Stimulated activated CD8-positive, alpha-beta memory T cell treated with anti-CD3 and anti-CD28 coated beads, Interleukin-2, amount 100 ng/mL, for 48 hours (primary cell): ENCODE measurements at places on chromosomes 7 and 10.

DNA sequence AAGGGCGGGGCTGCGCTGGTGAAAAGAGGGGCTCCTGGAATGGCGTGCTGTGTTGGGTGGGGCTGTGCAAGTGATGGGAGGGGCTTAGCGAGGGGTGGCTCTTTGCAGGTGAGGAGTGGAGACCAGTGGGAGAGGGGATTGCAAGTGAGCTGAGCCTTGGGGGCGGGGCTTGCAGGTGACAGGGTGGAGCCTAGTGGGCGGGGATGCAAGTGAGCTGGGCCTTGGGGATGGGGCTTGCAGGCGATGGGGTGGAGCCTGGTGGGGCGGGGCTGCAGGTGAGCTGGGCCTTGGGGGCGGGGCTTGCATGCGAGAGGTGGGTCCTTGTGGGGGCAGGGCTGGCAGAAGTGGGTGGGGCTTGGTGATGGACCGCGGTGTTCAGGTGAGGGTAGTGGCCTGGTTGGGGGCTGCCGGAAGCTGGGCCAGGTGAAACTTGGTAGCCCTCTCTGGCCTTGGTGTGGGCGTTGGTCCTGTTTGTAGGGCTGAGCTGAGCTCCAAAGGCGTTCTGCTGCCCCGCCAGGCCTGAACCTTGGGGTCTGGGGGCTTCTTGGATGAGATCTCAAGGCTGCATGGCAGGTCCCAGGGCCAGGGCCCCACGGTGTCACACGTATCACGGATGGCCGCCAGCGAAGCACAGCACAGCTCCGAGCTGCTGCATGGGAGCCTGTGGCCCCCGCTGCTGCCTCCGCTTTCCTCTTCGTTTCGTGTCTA lies 743 bp upstream of the PITRM1 start:
- DNase-seq = peak; percentile 74

DNA sequence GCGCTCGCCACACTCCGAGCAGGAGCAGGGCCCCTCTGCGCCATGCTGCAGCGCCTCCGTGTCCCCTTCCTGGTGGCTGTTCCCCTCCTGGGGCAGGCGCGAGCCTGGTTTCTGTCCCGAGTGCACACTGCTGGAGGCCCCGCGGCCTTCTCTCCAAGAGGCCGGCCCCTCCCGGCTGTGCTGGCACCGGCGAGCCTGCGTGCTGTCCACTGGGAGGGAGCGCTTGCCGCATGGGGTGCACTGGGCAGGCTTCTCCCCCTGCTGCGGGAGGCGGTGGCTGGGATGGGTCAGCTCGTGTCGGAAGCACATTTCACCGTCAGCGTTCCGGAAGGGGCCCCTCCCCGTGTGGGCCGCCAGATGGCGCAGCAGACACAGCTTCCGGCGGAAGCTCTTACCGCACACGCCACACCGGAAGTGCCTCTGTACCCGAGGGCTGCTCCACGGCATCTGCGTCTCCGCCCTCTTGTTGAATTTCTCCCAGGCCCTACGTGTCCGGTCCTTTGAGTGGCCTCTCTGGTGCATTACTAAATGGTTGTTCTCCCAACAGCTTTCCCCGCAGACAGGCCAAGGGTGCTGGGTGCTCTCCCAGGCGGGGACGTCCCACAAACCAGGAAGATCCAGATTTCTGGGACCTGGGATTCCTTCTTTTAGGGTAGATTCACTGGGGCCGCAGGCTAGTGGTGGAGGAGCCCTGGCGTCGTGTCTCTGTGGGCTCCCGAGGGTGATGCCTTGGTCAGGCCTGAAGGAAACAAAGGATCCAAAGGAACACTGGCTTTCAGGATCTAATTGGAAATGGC lies 18.7 kb downstream of the ZNF786 start:
- peak; percentile 27 for DNase-seq

GRCh38 chr10:88881320-88881719 lies 1.3 kb downstream of the STAMBPL1 start:
- DNase-seq = no peak

GRCh38 chr10:20888620-20889330 lies 8.3 kb downstream of the NEBL start:
- DNase-seq = no peak

- no peak for DNase-seq
These were observed 286.9 kb upstream of the DKK1 start for GRCh38 chr10:52027055-52027705.

DNA sequence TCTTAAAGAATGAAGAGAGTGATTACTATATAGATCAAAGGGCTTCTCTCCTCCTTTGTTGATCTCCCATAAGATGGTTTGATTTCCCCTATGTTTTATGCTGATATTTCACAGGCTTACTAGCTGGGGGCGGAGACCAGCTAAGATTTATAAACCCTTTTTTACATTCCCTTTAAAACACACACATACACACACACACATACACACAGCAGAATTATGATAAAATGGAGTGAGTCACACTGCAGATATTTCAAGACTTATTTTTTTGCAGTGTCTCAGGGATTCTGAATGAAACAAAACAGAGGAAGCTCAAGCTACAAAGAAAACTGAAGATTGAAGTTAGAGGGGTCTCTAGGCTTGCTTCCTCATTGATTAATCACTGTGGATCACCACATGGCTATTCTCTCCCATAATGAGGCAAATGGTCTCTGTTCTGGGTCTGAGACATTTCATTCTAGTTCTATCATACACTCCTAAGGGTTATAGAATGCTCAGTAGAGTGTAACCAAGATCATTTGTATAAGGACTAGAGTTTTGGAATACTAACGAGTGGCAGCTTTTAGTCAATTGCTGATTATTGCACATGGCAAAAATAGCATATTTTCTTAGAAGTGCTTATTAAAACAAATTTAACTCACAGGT lies 18.6 kb downstream of the INA start:
- no peak for DNase-seq

GRCh38 chr10:124663228-124663627 lies 81.0 kb downstream of the FAM53B start:
- DNase-seq = no peak

DNA sequence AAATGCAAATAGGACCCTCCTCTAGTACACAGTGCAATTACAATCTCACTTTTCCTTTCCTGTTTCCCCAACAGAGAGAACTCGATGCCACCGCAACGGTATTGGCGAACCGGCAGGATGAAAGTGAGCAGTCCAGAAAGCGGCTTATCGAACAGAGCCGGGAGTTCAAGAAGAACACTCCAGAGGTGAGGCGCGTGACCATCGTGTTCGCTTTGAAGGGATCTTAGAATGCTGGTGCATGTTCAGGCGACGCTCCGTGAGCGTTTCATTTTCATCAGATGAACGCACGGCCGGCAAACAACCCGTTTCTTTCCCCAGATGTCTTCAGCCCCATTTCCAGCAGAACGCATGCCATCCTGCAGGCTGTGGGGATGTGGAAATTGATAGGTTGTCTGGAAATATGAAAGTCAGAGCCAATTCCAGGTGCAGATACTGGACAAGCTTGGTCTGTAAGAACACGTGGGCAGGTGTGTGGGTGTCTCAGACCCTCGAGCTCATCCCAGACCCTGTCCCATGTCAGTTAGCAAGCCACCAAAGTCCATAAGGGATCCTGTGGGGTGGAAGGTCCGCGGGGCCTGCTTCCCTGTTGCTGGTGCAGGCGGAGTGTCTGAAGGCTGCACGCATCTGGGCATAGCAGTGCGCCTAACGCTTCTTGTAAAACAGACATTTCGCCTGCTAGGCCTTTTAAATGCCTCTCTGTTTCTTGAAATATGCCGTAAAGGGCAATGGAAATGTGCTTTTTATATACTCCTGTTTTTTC lies 98.8 kb downstream of the CUX1 start:
- no peak for DNase-seq

DNA sequence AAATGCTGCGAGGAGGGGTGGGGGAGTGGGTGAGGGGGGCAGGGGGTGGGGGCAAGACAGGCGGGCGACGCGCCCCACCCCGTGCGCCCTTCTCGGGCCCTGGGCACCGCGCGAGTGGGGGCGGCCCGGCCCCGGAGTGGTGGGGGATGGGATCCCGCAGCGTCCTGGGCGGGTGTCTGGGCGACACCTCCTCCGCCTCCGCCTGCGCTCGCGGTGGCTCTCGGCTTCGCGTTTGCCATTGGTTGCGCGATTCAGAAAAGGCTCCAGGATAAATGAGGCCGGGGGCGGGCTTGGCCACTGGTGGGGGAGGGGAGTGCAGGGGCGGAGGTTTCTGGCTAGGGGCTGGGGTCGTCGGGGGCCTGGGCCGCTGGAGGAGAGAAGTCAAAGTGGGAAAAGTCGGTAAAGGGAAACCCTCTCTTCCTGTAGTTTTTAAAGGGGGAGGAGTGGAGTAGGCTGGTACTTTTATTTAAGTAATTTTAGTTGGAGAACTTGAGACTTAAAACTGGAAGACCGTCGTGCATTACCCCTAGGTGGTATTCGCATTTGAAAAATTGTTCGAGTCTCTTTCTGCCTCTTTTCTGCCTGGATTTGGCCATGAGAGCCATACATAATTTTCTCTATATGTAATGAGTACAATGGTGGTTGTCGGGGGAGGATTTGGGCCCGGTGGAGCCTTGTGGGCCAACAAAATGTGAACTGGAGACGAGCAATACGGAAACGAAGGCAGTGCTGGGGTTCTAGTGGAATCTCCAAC lies 992 bp upstream of the IGF2BP3 start:
- DNase-seq = no peak

DNA sequence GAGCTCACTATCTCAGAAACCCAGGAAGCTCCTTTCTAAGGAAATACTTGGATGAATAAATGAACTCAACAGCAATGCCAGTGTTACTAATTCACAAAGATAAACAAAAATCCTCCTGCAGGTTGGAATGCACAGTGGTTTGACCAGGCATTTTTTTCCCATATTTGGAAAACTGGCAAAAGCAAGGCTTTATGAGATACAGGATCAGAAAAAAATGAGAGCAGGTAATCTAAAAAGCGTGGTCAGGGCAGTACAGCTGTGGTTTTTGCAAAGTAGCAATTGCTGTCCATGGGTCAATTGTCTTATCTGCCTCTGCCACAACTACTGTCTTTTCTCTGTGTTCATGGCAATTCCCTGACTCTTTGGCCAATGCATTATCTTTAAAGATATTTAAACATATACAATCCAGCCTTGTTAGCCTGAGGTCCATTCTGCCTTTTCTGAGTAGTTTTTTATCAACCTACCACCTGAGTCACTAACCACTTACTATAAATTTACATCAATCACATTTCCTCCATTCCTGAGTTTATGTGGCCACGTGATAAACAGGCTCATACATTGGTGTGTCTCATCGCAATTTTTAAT lies 564.5 kb upstream of the IGFBP3 start:
- DNase-seq = no peak

- DNase-seq = no peak
These were observed 22.2 kb upstream of the BAIAP2L1 start for GRCh38 chr7:98423043-98423442.

GRCh38 chr7:50358041-50358705 lies 53.7 kb downstream of the IKZF1 start:
- no peak for DNase-seq

- no peak for DNase-seq
These were observed 207.2 kb upstream of the GPR26 start for GRCh38 chr10:123458933-123459332.

DNA sequence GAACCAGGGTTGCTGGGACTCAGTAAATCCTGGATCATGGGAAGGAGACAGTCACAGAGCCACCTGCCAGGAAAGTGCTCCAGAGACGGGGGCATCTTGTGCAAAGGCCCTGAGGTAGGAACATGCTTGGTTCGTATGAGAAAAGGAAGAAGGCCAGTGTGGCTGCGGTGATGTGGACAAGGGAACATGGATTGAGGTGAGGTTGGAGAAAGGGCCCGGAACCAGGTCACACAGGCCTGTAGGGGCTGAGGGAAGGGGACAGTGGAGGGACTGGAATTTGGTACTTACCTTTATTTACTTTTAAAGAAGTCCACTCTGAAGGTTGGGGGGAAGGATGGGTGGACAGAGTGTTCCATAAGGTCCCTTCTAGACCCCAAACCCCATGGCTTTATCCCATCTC lies 32.9 kb upstream of the CXCL12 start:
- no peak for DNase-seq

DNA sequence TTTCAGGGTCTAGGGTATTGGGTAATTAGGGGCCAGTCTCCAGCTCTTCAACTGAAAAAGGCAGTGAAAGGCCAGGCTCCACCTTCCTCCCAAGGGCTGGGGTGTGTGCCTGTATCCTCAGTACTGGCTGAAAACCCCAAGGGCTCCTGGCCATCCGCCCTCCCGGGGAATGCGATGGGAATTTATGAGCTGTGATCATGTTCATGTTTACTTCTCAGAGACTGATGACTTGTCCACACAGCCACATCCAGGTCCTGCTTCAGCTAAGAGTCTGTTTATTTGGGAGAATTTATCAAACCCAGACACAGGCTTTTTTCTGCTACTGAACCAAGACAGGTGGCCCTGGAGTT lies 91.7 kb downstream of the CCDC3 start:
- no peak for DNase-seq

- DNase-seq = no peak
These were observed 453.8 kb downstream of the TCERG1L start for GRCh38 chr10:130857631-130858295.

GRCh38 chr7:140977741-140978140 lies 37.0 kb downstream of the MRPS33 start:
- DNase-seq = no peak

- DNase-seq = no peak
These were observed 46.7 kb upstream of the PLCE1 start for GRCh38 chr10:93947055-93947454.

- no peak for DNase-seq
These were observed 57.5 kb upstream of the CHCHD3 start for GRCh38 chr7:133139350-133139749.

- DNase-seq = peak; percentile 95
These were observed at the start of gene PFKFB3 for GRCh38 chr10:6202684-6203330. TSS of gene PFKFB3 (plus strand) at chr10:6202932. CDS start at chr10:6203261, 329 bp downstream.

- DNase-seq = no peak
These were observed 64.7 kb upstream of the ECHDC3 start for GRCh38 chr10:11677480-11677879.

DNA sequence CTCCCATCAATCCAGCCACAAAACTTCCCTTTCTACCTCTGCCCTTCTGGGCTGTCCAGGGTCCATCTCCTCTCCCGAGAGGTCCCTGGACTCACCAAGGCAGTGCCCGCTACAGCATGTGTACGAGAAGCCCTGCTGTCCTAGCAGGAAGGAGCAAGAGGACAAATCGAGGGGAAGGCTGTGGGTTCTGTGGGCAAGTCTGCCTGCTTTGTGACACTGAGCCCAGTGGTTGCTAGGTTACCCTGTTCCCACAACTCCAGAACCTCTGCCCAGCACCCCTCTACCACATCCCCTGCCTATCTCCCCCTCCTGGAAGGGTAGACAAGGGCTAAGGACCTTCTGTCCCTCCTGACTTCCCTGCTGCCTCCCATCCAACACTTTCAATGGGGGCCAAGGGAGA lies at the start of gene TBATA:
Gene TBATA (minus strand): TSS at position 188 of the 400 bp plus-strand sequence. CDS start 1,998 bp downstream, outside the sequence.
- no peak for DNase-seq

GRCh38 chr7:143510854-143511592 lies 33.4 kb downstream of the TAS2R41 start:
- DNase-seq = no peak

GRCh38 chr10:129528376-129528978 lies 61.4 kb downstream of the MGMT start:
- DNase-seq = no peak

- no peak for DNase-seq
These were observed 89.3 kb downstream of the MRPL32 start for GRCh38 chr7:43021431-43021830.
